Adrenal gland (tissue), 19 donors: ENCODE measurements at places on chromosomes 16 and 17. TPM values are rescaled to one million over a fixed set of nuclear protein-coding genes. Genes with fewer than 3 reads are reported as not detected.

GRCh38 chr16:4377573-4378154 lies 6.0 kb downstream of the VASN start:
- no peak for DNase-seq

DNA sequence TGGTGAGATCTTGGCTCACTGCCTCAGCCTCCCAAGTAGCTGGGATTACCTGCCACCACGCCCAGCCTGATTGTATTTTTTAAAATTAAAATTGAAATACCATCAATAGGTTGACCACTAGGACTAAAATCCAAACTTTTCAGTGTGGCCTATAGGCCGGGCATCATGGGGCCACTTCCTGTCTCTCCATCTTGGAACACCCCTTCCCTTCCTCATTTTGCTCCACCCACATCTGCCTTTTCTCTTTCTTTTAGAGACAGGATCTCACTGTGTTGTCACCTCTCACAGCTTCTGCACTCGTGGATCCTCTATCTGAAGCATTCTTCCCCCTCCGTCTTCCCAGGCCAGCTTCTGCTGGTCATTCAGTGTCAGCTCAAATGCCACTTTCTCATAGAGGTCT lies 57.0 kb downstream of the BMERB1 start:
- no peak for DNase-seq

DNA sequence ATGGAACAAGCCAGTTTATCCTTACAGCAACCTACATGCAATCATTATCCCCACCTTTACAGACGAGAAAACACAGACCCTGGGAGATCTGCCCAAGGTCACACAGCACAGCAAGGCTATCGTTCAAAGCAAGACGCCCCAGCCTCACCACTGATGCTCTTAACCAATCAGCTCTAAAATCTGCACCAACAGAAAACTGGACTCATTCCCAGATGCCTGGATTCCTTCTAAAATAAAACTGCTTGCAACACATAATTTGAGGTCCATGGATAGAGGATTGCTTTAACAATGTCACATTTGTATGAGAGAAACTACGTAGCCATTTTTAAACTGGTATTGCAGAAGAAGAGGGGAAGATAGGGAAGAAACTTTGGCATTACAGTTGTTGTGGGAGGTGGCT lies 6.8 kb downstream of the COTL1 start:
- DNase-seq = no peak

GRCh38 chr17:38871247-38872015 lies 1.6 kb downstream of the LASP1 start:
- DNase-seq = peak; percentile 89

GRCh38 chr16:23497543-23497868 lies 12.8 kb downstream of the GGA2 start:
- no peak for DNase-seq

- DNase-seq = no peak
Observed at GRCh38 chr17:72640415-72641165, 451.9 kb downstream of the SLC39A11 start.

GRCh38 chr17:74549343-74549742 lies 3.4 kb upstream of the CD300C start:
- DNase-seq = no peak

GRCh38 chr17:32266389-32267301 lies 1.0 kb downstream of the RHBDL3 start:
- peak; percentile 41 for DNase-seq

- no peak for DNase-seq
Observed at GRCh38 chr17:78664476-78665386, 87.5 kb upstream of the DNAH17 start.

DNA sequence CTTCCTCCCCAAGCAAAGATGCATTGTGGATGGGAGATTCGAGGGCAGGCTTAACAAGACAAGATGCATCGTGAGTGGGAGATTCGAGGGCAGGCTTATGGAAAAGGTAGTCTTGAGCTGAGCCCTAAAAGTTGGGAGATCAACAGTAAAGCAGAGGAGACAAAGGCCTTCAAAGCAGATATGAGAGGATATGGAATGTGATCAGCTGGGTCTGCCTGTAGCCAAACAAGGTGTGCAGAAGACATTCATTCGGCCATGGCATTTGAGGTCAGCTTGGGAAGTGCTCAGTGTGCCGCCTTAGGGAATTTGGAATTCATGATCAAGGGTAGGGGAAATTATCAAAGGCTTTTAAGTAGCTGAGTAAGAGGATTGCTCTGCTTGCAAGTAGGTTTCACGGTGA lies 39.5 kb downstream of the DNAH9 start:
- DNase-seq = no peak

DNA sequence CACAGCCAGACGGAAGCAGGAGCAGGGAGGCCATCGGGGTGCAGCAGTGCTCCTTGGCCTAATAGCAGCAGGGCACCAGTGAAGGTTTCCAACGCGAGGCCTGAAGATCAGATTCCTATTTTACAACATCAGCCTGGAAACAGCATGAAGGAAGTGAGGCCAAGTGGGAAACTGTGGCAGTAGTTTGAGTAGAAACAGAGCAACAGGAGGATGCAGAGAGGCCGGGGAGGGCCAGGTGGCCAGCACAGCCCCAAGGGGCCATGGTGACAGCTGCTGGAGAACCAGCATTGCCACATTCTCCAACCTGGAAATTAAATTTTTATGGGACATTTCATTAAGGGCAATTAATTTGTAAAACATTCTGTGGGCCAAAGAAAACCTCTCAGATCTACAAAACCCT lies 3.4 kb upstream of the ANKRD11 start:
- DNase-seq = no peak

DNA sequence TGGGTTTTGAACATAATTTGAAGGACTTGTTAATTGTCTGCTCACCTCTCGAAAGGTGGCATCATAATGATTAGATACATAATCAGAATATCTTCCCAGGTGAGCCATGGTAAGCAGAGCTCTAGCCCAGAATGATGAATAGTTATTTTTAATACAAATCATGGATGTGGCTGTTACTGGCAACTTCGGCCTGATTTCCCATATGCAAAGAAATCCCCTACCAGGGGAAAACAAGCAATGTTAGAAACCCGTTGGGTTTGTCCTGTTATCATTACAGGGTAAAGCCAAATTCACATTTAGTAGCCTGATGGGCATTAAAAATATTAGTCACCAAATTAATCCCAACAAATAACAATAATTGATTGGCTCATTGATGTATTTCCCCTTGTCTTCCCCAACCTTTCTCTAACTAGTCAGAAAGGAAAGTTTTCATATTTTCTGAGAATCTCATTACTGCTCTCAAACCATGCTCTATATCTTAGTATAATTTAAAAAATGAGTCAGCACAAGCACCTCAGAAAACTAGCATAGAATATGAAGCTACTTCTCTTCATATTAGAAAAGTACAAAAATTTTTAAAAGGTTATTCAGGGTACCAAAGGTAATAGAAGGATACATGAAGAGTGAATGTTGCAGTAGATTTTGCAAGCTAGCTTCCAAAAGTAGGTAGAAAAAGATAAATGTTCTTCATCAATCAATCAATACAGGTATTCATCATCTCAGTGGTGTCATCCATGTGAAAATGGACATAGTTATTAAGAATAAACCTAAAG lies 5.0 kb downstream of the STAT5B start:
- no peak for DNase-seq

DNA sequence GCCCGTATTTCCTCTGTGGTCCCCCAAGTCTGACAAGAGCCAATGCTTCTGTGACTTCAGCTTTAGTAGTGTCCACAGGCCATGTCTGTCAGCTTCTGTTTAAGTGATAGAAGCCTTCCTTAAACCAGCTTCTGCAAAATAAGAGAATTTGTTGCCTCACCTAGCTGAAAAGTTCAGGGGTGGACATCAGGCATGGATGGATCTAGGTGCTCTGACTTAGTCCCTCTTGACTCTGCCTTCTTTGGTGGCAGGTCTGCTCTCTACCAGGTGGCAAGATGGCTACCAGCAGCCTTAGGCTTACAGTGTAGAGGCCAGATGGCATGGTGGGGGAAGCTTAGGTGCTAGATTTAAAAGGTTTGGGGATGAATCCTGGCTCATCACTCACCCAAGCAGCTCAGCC lies 33.7 kb downstream of the KATNIP start:
- DNase-seq = no peak

DNA sequence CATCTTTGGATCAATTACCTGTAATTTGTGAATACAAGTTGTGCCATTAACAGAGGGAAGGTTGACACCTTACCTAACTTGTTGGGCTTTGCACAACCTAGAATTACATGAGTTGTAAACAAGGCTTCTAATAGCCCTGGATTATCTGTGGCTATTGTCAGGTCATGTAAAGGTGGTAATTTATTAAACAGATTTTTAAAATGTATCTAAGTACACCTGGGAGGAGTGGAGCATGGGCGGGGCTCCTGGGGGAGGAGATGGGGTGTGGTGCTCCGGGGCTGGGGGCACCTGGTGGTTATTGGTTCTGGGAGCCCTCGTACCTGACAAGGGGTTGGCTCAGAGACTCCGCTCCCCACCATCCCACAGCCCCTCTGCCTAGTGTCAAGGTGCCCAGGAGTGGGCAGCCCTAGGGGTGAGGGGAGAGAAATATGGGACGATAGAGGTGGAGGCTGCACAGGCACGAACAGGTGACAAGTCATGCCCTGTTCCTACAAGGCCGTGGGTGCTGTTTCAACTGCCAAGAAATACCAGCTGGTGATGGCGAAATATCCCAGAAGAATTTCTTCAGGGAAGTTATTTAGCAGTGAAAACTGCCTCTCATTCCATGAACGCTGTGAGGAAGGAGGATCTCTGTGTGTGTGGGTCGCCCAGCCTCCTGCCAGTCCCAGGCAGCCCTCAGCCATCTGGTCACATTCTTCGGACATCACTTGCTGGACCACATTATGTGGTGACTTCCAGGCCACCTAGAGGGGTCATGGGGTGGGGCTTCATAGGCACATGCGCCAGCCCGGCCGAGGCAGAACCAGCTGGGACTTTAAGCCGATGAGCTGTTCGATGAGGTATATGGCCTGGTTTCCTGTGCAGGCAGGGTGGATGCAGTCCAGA lies 55.5 kb upstream of the IRX3 start:
- DNase-seq = no peak

OR1F1 gene
- total RNA-seq = not detected

SCO1 gene
- total RNA-seq = 35.3 TPM

AFMID gene
- total RNA-seq = 23.6 TPM

KRT12 gene
- not detected for total RNA-seq

KCNJ18 gene
- total RNA-seq = not detected

ZNF771 gene
- total RNA-seq = 8.2 TPM

MPV17L gene
- 14.0 TPM for total RNA-seq
